ENCODE measurements at places on chromosomes 1 and 21.

DNA sequence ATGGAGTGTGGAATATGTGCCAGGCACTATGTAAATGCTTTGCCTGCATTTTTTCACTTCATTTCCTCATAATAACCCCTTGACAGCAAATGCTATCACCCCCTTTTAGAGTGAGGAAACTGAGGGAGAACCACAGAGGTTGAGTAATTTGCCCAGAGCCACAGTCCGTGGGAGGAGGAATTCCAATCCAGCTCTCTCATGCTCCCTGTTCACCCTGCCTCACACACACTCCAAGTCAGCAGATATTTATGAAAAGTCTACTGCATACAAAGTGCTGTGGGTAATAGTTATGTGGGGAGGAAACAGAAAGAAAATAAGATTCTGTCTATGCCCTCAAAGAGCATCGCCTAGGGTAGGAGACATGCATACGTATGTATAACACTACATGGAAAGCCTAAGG lies 30.9 kb upstream of the RBM15 start:
- no peak for DNase-seq

GRCh38 chr1:101119289-101119688 lies 93.7 kb upstream of the DPH5 start:
- DNase-seq, result no peak

GRCh38 chr1:44572572-44572879 lies 101.8 kb downstream of the TMEM53 start:
- no peak for DNase-seq

DNA sequence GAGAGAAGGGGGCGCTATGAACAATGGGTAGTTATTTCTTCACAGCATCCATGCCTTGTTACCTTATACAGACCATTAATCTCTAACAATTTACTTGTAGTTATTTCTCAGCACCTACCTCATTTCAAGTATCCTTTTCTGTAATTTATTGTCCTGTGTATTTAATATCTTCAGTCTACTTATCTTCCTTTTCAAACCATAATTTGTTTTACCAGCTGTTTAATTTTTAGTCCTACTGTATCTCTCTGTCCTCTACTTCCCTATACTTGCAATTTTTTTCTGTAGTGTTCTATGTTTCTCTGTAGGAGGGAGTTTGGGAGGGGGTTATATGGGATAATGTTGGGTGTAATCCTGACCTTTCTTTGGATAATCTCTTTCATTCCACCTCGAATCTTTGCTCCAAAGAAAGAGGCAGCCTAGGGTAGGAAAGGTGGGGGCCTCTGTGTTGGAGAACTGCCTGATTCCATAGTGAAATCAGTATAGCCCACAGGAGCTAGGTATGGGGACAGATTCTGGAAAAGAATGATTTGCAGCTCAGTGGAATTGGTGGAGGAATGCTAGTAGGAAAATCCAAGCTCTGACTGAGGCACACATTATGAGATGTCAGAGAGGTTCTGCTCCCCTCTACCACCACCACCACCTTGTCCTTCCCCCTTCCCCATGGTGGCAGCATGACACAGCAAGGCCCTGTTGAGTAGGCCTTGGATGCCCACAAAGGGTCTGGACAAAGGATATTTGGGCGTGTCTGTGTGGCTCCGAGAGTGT lies 642 bp downstream of the MLLT11 start:
- peak; percentile 77 for DNase-seq

- DNase-seq, result no peak
Observed at GRCh38 chr21:44019568-44019958, 7.5 kb downstream of the TRAPPC10 start.

DNA sequence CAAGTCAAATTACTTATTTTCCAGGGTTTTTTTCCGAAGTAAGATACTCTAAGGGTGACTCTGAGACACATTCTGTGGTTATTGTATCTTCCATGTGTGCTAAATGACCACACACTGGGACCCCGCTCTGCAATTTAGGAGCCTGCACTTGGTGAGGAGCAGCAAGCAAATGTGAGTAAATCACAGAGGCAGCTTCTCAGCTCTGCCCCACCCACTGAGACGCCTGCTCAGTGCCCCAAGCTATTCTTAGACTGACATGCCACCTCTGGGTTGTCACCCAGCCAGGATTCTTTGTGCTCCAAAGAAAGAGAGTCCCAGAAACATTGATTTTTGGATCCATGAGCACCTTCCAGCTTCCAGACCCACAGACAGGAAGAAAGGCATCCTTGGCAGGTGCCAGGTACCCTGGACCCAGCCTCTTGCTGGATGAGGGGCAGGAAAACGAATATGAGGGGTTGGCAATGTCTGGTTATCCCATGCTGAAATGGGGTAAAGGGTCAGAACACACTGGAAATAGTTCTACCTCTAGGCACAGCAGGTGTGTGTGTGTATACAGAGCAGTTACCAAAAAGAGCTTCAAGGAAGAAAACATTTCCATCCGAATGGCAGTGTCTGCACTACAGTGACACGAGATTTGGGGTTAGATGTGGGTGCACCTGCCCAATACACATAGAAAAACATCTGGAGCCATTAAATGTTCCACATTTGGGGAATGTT lies 41.2 kb downstream of the TNR start:
- no peak for DNase-seq

All from eye (tissue), 1 donor.